ENCODE measurements at places on chromosomes 5 and 9.

DNA sequence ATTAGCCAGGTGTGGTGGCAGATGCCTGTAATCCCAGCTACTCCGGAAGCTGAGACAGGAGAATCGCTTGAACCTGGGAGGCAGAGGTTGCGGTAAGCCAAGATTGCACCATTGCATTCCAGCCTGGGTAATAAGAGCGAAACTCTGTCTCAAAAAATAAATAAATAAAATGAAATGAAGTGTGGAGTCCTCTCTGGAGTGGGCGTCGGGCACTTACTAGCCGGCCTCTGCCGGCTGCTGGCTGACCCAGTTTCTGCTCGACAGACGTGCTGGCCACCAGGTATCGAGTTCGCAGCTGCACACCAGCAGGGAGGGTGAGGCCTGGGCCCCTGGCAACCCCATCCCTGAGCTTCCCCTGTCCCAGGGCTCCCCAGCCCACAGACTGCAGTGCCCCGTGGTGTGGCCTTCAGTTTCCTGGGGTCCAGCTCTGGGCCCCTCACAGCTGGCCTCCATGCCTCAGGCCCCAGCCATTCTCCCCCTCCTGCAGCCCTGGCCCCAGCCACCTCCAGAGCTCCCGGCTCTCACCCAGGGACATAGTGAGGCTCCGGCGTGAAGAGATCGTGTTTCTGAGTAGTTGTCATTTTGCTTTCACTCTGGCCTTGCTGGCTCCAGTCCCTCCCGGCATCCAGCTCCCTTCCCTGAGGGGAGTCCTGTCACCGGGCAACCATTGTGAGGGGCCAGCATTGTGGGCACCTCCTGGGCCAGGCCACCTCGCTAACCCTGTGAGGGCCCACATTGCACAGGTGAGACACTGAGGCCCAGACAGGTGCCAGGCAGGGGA is 3.8 kb upstream of the STPG3 start:
- no peak for DNase-seq

- DNase-seq, result no peak
These were observed 76.1 kb downstream of the HMHB1 start for GRCh38 chr5:143887903-143888665.

DNA sequence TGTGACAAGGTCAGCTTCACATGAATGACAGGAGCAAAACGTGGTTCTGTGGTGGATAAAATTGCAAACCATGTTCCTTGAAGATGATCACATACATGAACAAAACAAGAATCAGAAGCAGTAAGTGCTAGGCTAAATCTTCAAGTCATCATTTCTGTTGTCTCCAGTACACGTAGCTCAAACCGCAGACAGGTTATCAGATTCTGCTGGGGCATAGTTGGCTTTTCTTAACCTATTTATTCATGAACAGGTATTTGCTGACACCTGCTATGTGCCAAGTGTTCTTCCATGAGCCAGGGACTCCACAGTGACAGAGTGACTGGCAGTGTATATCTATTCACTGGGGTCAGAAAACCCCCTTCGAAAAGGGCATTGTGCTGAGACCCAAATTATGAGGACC is 20.8 kb downstream of the MFAP3 start:
- DNase-seq, result no peak

- no peak for DNase-seq
These were observed 309.1 kb downstream of the SPOCK1 start for GRCh38 chr5:137190031-137190430.

DNA sequence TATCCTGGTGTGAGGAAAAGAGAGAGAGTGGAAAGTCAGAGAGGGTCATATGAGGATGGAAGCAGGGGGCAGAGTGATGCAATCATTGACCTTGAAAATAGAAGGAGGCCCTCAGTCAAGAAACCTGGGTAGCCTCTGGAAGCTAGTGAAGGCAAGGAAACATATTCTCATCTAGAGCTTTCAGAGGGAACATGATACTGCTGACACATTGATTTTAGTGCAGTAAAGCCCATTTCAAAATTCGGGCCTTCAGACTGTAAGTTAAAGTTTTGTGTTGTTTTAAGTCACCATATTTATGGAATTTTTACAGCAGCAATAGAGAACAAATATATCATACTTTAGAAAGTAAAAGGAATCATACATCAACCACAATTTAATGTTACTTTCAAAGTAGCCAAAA is 87.0 kb downstream of the ADAMTS19 start:
- DNase-seq, result no peak

DNA sequence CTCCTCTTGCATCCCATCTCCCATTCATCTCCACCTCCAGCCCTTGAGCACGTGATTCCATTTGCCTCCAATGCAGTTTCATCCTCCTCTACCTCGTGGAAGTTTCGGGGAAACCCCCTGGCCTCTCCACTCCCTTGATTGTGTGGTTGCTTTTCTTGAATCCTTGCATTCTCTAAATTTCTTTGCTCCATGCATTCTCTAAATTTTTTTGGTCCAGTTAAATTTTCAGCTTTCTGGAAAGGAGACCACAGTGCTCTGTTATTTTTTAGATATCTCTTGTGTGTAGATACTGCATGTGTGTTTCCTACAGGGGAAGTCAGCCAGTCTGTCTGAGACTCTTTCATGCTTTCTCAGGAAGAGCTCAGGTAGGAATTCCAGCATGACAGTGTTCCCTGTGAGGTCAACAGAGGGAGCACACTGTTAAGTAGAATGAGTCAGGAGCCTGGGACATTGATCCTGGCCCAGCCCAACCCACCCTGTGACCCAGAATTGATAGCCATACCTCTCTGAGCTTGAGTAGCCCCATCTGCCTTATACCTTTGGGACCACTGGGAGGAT is 52.8 kb downstream of the AMBP start:
- no peak for DNase-seq

DNA sequence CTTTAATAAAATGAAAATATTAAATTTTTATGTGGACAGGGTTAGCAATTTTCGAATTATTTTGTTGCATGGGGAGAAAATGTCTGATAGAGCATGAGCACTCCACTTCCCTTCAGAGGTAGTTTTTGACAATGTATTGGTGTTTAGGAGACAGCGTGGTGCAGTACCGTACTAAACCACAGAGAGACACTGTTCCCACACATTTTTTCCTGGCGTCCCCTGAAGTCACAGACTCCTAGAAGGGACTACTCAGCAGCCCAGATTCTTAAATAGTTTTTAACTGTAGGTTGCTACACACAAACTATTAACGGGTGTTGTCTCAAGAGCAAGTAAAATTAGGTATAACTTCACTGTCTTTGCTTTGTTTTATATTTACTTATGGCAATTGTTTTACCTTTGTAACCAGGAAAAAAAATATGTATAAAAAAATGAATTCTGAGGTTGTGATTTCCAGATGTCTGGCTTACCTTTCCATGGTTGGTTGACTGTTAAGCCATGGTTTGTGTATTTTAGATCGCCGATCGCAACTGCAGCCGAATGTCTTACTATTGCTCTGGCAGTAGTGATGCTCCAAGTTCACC is 171.2 kb downstream of the DOCK8 start:
- no peak for DNase-seq

- no peak for DNase-seq
These were observed 8.7 kb upstream of the AHRR start for GRCh38 chr5:312845-313244.

DNA sequence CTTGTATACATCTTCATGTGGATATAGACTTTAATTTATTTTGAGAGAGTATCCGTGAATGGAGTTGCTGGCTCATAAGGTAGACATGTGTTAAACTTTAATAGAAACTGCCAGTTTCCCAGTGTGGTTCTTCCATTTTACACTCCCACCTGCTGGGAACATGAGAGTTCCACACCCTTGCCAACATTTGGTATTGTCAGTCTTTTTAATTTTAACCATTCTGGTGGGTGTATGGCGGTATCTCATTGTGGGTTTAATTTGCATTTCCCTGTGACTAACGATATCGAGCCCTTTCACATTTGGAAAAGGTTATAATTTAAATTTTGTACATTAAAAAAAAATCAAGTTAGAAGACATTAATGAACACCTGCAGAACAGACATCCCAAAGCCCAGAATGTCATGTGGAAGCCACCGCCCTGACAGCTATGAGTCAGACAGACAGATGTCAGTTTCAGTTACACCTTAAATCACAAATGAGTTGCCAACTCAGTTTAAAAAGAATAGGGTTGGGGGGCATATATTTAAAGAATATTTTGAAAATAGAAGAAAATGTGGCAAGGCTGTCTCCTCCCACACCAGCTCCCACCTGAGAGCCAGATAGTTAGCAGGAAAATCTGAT is 36.9 kb downstream of the ANKRD33B start:
- DNase-seq, result no peak

- DNase-seq, result no peak
These were observed 45.6 kb downstream of the TLE4 start for GRCh38 chr9:79617395-79617794.

GRCh38 chr5:34042321-34042720 is 692 bp downstream of the C1QTNF3 start:
- DNase-seq, result no peak

DNA sequence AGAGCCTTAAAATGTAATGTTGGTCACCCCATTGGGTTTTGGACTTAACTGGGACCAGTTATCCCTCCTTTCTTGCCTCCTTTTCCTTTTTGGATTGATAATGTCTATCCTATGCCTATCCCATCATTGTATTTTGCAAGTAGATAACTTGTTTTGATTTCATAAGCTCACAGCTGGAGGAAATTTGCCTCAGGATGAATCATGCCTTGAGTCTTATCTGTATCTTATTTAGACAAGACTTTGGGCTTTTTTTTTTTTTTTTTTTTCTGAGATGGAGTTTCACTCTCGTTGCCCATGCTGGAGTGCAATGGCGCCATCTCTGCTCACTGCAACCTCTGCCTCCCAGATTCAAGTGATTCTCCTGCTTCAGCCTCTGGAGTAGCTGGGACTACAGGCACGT is 443.3 kb downstream of the DNAH5 start:
- no peak for DNase-seq

DNA sequence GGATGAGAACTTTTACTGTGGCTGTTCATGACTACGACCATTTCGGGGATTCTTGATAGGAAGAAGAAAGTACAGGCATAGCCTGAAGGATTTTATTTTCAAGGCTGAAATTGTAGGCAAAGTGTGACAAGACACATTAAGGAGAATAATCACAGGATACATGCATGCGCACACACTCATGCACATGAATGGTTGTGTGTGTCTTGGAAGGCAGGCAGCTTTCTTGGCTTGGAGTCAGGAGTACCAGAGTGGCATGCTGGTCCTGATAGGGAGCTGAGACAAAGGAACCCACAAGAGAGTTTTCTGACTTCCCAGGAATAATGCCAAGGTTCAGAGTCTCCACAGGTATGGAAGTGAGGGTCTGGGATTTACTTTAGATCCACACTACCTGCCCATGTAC is 22.2 kb downstream of the PLK2 start:
- no peak for DNase-seq

GRCh38 chr5:24623031-24623430 is 21.7 kb downstream of the CDH10 start:
- DNase-seq, result no peak

DNA sequence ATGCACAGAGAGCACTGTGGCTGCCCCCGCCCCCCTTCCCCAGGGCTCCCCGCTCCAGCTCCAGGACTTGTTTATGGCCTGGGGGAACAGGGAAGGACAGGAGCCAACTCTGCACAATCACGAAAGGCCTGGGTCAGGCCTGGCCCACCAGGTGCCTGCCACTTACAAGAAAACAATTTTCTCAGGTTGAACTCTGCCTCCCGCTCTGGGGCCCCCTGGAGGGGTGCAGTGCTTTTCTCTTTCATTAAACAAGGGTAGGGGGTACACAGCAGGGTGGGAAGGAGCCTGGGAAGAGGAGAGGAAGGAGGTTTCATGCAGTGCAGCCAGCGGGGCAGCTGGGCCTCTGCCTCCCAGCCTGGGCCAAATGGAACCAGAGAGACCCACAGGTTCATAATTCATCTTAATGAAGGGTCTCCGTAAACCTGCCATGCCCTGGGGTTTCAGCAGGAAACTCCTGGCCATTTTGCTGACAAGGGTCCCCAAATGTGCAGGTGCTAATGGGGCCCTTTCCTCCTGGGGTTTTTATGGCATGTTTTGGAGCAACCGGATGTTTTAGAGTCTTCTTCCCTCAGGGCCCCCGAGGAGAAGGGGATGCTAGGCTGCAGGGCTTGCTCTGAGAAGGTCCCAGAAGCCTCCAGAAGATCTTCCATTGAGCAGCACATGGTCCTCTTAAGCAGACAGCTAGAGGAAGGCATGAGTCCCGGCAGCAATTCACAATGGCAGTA is 219.8 kb downstream of the SLIT3 start:
- DNase-seq, result no peak

DNA sequence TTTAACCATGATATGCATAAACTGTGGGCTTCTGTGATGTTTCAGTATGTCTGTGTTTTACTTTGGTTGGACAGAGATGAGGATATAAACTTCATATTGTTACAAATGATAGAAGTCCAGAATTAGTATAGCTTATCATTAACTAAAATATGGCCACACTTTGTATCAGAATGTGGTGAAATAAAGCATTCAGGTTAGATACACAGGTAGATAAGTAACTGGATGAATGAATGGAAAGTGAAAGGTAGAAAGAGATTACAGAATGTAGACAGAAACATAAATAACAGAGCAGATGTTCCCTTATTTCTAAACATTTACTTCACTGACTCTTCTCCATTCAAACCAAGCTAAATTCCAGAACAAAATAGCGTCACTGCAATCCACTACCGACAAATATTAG is 1033.8 kb downstream of the CDH18 start:
- DNase-seq, result no peak

- no peak for DNase-seq
These were observed 61.8 kb downstream of the PFDN1 start for GRCh38 chr5:140240987-140241706.

DNA sequence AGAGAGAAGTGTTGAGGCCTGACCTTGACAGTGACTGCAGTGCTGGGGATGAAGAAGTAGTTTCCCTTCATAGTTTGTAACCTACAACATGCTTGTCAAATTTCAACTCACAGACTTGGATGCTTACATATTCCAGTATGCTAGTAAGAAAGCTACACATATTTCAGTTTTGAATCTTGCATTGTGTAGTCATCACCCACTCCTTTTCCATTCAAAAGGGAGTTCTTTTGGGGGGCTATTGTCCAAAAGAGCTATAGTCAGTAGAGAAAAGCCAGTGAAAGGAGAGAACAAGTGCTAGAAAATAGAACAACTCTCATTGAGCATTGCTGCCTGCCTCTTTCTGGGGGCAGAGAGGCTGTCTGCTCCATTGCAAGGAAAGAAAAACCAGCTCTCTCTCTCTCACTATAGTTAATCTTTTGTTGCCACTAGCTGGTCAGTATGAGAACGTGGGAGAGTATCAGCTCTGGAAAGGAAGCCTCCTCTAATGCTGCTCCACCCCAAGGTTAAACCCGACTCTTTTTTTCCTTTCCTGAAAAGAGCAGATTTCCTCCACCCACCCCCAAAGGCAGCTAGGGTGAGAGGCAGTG is 7.3 kb downstream of the ASTN2 start:
- no peak for DNase-seq

GRCh38 chr9:93079371-93079770 is 16.6 kb upstream of the CARD19 start:
- no peak for DNase-seq

DNA sequence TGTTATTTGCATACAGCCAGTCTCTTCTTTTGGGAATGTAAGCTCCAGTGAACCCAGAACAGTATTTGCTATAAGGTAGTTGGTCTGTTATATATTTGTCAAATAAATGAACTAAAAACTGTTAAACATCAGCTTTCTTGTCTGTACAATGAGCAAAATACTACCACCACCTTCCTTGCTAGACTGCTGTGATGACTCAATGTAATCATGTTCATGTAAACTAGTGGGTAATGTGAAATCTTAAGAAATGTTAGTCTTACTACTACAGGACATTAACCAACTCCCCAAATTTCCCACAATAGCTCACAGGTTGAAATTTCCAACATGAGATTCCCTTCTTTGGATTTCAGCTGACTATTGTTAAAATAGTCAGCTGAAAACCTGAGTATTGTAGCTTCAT is 176.1 kb downstream of the TRPM3 start:
- no peak for DNase-seq

- DNase-seq, result no peak
These were observed 401.6 kb upstream of the PRR16 start for GRCh38 chr5:120062515-120062917.

Measured in esophagus squamous epithelium (tissue), 5 donors.